ENCODE measurements at places on chromosomes 4 and X.

GRCh38 chr4:161906836-161907589 is 256.8 kb downstream of the FSTL5 start:
- no peak for DNase-seq

GRCh38 chrX:115357326-115358120 is 68.0 kb downstream of the LUZP4 start:
- no peak for DNase-seq

GRCh38 chr4:112736718-112737135 is 99.8 kb downstream of the LARP7 start:
- DNase-seq: no peak

DNA sequence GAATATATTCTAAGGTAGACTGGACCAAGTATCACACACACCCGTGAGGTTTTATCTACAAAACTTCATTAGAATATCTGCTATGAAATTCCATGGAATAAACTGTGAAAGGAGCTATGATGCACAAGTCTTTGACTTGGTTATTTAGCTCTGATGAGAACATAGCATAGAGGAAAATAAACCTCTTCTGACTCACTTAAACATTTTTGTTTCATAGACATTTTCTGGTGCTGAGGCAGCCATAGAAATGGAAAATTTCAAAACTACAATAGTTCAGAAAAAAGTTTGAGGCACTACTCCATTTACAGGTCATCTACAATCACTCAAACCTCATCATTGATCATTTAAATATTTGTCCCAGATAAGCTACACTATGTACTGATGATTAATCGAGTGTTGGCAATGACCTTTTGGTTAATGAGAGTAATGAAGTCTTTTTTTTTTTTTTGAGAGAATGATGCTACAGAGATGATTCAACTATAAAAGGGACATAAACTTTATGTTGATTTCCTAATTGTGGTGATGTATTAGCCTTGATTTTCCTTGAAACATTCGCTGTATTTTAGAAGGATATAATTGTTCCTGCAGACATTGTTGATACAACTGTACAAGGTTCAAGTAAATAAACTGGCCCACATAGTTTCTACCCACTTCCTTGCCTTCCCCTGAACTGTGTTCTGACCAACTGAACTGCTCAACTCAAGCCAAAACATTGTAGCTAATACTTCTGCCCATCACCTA is 77.5 kb downstream of the AREG start:
- DNase-seq: no peak

- DNase-seq: no peak
These were observed 674 bp upstream of the DIAPH2 start for GRCh38 chrX:96683997-96684338.

- no peak for DNase-seq
These were observed 14.2 kb downstream of the GRPR start for GRCh38 chrX:16137416-16138107.

GRCh38 chrX:132758759-132759158 is 199.7 kb downstream of the HS6ST2 start:
- DNase-seq: no peak

- DNase-seq: no peak
These were observed 111.4 kb downstream of the NYX start for GRCh38 chrX:41558531-41558930.

Data from Right ventricle myocardium inferior (tissue), 1 donor.